Stimulated activated CD8-positive, alpha-beta memory T cell treated with anti-CD3 and anti-CD28 coated beads, Interleukin-4, amount 100 ng/mL, for 1 hour (primary cell): ENCODE measurements at places on chromosomes 3 and 15.

DNA sequence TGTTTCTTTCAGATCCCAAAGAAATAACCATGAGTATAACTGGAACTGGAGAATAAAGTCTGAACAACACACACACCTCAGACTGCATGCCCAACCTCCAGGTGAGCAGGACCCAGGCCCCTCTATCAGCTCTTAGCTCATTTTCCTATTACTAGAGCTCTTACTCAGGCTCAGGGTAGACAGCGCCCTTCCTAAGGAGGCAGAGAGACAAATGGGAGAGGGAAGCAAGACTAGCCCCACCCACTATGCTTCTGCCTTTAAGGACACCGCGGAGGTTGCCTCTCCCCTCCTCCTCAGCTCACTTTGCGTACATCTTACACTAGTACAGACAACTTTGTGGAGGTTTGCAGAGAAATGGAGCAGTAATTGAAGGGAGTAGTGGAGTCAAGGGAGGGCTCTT, 44.0 kb upstream of the GLCE start:
- no peak for DNase-seq

- DNase-seq: no peak
Measured at GRCh38 chr3:126275620-126275904, 81.6 kb downstream of the KLF15 start.

DNA sequence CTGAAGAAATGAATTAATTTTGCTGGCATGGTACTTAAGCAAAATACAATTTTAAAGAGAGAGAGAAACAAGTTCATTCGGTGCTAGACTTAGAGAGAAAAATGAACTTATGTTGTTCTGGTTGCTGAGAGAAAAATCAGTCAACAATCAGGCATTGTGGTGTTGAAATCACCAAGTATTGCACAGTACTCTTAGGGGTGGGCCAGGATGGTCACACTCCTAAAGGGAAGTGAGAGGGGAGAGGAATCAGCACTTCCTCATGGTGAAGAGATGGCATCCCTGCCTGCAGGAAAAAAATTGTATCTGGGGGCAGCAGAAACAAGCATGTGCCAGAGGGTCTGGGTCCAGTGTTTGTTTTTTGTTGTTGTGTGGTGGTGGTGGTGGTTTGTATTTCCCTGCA, 7.0 kb upstream of the DMXL2 start:
- DNase-seq: no peak

- DNase-seq: no peak
Measured at GRCh38 chr15:41861736-41862356, 23.2 kb downstream of the PLA2G4B start.

GRCh38 chr3:129777806-129778205, 115.7 kb downstream of the TMCC1 start:
- no peak for DNase-seq

DNA sequence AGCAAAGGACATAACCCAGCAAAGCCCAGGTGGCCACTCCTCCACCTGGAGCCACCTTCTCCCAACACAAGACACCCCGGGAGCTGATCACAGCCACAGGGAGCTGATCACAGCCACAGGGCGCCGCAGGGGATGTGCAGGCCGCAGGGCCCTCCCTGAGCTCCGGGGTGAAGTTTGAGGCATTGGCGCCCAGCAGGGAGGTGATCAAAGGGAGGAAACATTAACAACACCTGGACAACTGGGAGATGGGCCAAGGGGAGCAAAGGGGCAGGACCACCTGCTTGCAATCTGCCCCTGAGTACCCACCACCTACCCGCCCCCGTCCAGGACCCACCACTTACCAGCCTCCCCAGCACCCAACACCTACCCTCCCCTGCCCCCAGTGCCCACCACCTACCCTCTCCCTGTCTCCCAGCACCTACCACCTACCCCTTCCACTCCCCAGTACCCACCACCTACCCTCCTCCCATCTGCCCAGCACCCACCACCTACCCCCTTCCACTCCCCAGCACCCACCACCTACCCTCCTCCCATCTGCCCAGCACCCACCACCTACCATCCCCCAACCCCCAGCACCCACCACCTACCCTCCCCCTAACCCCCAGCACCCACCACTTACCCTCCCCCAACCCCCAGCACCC, 2.4 kb downstream of the UROC1 start:
- DNase-seq: no peak

- DNase-seq: no peak
Measured at GRCh38 chr15:90914305-90915080, 11.4 kb downstream of the MAN2A2 start.

DNA sequence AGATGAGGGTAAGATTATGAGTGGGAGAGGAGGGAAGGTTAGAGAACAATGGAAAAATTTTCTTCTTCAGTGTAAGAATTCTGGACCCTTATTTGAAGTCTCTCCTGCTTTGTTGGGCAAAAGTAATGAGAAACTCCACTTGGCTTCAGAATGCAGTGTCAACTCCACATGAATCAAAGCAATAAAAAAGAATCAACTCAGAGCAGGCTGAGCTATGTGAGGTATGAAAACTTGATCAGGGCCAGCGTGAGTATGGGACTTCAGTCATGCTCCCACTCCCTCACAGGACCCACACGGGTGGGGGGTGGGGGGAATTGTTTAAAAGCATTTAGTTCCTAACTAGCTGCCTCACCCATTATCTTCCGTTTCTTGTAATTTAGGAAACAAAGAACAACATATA, 502.2 kb downstream of the PDCD6IP start:
- no peak for DNase-seq

GRCh38 chr3:106086038-106086437, 217.2 kb upstream of the CBLB start:
- DNase-seq: no peak

DNA sequence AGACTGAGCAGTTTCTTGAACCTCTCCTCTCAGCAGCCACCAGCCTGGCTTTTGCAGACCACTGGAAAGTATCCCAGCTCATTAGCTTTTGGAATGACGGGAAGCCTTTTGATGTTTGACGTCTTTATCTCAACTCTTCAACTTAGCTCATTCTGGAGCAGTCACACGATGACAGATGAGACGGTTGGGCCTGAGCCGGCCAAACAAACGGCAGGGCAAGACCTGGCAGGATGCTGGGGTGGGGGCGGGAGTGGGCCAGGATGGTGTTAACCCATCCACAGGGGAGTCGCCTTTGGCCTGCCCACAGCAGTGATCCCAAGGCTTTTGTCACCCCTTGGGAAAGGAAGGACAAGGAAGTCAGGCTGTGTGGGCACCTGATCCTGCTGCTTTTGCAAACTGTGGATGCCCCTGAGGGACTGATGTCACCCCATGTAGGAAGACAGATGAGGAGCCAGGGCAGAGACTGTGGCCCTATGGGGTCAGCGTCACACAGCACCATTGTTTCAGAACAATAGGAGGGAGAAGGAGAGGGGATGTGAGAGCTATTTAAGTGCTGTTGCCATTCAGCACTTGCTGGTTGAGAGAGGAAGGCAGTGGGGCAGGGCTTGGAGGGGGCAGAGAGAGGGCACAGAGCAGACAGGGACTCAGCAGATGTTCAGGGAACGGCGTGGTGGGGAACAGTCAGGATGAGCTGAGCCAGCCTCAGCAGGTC, 121.9 kb upstream of the CTDSPL start:
- DNase-seq: no peak

DNA sequence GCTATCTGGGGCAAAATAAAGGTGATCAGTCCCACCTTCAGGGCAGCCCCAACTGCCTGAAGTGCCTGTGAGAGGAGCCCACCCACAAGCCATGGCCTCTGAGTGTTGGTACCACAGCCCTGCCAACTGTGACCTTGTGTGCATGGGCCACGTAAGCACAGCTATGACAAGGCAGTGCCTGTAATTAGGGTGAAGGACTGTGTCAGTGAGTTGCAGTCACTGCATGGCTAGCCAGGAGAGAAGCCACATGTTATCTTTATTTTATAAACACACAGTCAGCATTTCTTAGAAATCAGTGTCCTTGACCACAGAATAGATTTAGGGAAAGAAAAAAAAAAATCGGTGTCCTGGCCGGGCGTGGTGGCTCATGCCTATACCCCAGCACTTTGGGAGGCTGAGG, 24.8 kb downstream of the EXOSC7 start:
- DNase-seq: no peak

DNA sequence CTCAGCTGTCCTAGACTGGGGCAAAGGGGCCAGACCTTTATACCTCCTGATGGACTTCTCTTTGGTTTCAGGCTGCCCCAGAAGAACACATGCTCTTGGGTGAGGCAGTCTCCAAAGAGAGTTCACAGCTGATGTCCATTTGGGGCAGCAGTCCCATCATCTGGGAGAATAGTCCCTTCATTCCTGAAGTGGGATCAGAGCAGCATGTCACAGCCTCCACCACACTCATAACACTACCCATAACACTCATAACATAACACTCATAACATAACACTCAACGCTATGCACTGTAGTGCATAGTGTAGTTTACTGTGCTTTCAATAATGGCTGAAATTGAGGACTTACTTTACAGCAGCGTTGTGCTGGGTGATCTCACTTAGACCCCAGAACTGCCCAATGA, 36.7 kb upstream of the PLCL2 start:
- no peak for DNase-seq

DNA sequence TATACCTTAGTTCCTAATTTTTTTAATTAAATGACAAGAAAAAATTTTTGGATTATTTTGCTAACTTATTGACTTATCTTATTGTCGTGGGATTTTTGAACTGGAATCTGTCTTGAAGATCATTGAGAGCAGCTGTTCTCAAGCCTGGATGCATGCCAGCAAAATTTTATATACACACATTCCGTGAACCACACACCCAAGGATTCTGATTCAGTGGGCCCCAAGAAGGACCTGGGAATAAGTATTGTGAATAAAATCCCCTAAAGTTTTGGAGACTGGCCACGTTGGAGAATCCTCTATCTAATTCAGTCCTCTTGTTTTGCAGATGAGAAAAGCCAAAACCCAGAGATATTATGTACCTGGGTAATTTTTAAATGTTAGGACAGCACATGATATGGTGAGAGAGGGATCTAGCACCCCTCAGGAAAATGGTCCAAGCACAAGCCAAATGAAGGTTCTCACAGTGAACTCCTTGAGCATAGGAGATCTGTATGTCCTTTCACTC, 55.2 kb downstream of the UNC13C start:
- DNase-seq: no peak

DNA sequence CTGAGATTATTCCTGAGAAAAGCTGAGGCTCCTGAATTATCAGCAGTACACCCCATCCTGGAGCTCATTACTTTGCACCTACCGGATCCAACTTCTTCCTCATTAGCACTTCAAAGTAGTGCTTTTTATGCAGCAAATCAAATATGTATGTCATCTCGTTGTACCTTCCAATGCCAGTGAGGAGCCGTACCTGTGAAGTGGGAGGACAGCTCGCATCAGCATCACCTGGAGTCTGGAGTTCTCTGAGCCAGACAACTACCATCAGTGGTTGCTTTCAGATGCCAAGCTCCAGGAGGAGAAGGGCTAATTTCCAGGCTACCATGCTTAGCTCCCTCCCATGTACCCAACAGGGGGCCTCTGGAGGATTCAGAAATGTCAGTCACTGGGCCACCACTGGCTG, 32.4 kb downstream of the EIF3J start:
- no peak for DNase-seq

GRCh38 chr15:28018291-28019044, 80.6 kb downstream of the OCA2 start:
- no peak for DNase-seq

- DNase-seq: no peak
Measured at GRCh38 chr15:36491912-36492311, 87.5 kb upstream of the CDIN1 start.

DNA sequence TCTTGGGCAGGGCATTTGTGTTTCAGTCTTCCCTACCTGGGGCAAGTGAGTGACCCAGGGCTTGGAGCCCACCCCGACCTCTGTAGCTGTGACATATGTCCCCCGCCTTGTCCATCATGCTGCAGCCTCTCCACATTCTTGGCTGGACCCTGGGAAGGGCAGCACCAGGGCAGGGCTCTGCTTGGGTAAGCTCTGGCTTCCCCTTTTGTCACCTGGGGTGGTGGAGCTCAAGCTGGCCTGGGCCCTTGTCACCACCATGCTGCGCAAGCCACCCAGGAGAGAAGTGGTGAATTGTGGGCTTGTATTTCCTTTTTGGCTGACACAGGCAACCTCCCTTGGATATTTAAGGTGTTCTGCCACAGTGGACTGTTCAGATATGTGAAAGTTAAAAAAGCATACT, 29.3 kb downstream of the SPSB4 start:
- DNase-seq: no peak

DNA sequence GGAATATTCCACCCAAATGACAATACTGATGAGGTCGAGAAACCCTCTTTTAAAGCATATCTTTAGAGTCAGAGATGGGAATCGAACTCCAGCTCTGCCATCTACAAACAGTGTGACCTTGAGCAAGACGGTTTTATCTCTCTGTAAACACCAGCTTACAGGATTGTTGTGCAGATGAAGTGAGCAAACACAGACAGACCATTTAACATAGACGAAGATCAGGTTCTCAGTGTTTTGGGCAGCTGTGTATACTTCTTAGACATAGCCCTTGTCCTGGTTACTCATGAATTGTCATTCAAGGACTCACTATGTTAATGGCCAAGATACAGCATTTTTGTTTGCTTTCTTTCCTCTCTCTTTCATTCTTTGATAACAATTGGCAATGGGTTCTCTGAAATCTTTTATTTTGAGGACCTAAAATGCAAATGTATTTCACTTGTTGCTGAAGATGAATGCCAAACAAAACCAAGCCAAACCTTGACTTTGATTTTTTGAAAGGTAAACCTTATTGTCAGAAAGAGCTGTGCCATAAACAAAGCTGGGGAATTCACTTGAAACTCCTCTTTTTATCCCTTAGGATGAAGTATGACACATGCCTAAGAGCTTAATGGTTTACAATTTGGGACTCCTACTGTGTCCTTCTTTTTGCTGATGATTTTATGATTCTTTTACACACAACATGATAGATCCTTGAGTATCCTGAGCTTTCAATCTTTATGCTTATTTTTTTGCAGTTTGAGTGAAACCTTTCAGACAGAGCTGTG, 250.0 kb upstream of the PDZRN3 start:
- DNase-seq: no peak

DNA sequence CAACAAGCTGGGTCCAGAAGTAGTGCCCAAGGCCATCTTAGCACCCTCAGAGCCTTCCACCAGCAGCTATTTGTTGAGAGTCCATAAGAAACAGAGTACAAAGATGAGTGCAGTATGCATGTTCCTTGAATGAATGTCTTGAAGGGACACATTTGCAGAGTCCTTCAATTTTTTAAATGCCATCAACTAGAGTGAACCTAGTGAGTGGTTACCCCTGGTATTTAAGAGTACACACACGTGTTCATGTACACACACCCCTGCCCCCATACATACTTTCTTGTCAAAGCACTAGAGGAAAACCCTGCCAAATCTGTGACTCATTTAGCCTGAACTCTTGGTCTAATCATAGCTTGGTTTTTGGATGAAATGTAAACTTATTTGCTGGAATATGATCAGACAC, 84.5 kb upstream of the GALNT15 start:
- DNase-seq: no peak
